NCI-H1436 treated with DMSO at 0.1 percent for 48 hours (cell line): ENCODE measurements at places on chromosomes 2 and 18.

- DNase-seq, result no peak
These were observed 616.7 kb downstream of the TDRD15 start for GRCh38 chr2:21740484-21740883.

- DNase-seq, result no peak
These were observed 49.2 kb downstream of the CLASP1 start for GRCh38 chr2:121599963-121600651.

- no peak for DNase-seq
These were observed 769.7 kb downstream of the SUCLG1 start for GRCh38 chr2:83689402-83689801.

DNA sequence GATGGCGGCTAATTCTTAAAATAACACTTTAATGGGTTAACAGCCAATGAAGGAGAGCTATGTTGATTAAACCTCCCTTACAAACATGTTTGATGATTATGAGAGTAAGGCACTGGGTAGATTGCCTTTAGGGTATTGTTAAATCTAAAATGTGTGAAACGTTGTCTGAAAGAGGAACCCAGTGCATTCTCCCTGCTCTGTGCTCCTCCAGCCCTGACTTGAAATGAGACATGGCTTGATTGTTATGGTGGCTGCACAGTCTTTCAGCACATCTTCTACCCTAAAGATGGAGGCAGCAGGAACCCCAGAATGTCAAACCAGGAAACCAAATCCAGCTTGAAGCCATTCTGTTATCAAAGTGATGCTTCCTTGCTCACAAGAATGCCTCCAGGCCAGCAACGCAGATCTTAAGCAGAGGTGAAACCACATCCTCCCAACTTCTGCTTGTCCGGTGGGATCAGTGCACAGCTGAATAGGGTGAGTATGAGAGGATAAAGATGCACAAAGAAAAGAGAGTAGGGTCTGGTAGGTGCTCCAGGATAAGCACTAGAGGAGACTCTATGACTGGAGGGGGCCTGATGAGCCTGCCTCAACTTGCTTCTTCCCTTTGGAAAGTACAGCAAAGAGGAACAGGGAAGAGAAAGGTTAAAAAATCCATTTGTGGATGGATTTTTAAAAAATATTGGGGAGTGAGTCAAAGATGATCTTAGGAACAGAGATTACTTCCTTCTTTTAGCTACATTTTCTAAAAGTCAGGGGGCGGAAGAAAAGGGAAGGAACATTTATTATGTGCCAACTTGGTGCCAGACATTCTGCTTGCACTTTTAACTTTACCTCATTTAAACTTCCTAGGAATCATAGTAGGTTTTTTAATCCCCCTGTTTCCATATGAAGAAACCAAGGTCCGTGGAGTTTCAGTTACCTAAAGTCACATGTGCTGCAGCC is 523.0 kb downstream of the TXNL1 start:
- DNase-seq, result no peak

DNA sequence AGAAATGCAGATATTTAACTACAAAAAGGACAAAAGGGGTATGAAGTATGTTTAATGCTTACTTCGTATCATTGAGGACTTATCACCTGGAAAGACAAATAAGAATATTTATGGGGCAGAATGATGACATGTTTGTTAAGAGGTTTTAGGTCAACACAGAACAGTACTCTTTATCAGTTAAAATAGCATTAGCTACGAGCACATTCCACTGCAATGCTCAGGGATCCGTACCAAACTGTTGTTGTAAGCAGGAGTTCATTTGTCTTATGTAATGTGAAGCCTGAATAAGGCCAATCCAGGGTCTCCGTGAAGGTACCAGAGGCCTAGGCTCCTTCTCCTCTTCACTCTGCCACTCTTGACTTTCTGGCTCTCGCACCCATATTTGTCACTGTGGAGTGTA is 465.7 kb upstream of the NRP2 start:
- DNase-seq, result no peak

- DNase-seq, result no peak
These were observed 14.8 kb upstream of the STEAP3 start for GRCh38 chr2:119208791-119209203.

DNA sequence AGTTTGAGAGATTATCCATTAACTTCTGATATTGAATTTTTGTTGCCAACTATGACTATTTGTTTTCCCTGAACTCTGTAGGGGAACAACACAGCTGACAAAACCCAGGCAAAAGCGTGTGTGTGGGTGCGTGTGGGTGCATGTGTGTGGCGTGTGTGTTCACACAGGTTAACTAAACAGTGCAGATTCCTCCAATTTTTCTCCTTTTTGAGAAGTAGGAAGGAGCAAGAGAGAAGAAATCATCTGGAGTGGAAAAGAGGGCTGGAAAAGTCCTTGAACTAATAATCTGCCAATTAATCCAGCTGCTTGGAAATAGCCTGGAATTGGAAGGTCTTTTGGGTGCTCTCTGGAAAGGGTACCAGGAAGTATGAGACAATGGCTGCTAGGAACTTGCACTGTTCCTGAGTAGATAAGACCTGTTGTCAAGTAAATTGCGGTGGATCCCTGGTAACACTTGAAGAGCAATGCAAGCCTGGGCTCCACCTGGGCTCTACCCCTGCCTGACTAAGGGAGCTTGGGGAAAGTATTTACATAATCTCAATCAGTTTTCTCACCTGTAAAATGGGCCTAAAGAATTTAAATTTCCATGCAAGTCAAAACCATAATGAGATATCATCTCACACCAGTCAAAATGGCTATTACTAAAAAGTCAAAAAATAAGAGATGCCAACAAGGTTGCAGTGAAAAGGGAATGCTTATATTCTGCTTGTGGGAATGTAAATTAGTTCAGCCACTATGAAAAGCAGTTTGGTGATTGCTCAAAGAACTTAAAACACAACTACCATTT is 40.5 kb upstream of the IL1R1 start:
- no peak for DNase-seq
